ENCODE measurements at places on chromosomes 11 and 22. TPM values are rescaled to one million over a fixed set of nuclear protein-coding genes. Genes with fewer than 3 reads are reported as not detected.
A peak's percentile ranks its signal among the peaks of the same experiment; 100 is the strongest.

DNA sequence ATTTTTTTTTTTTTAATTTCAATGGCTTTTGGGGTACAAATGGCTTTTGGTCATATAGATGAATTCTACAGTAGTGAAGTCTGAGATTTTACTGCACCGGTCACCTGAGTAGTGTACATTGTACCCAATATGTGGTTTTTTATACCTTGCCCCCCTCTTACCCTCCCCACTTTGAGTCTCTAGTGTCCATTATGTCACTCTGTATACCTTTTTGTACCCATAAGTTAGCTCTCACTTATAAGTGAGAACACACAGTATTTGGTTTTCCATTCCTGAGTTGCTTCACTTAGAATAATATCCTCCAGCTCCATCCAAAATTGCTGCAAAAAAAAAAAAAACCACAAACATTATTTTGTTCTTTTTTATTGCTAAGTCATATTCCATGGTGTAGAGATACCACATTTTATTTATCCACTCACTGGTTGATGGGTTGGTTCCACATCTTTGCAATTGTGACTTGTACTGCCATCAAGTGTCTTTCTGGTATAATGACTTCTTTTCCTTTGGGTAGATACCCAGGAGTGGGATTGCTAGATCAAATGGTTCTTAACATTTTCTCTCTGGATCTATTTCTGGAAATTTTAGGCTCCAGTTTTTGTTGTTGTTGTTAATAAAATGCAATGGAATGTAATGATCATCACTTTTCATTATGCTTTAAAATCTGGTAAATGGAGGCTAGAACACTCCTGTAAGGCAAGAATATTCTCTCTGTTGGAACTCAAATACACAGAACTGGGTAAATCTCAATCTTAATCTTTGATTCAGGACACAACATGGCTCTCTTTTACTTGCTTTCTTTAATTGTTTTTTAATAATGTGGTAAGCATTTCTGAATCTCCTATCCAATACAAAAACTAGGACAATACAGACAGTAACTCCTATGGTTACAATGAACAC lies 10.3 kb downstream of the NEAT1 start:
- H3K4me1 ChIP-seq, result peaks cover 17% of the 10 kb centered on the region
- H3K27ac ChIP-seq, result peak overlapping the region; percentile 99
- H3K27me3 ChIP-seq, result no peaks in the 10 kb centered on the region
- H3K36me3 ChIP-seq, result peaks cover 4% of the 10 kb centered on the region

- DNase-seq, result no peak
- no peaks in the 10 kb centered on the region for H3K27me3 ChIP-seq
- no peak overlapping the region for H3K4me3 ChIP-seq
- H3K36me3 ChIP-seq, result no peaks in the 10 kb centered on the region
- H3K4me1 ChIP-seq, result peaks cover 14% of the 10 kb centered on the region
Observed at GRCh38 chr22:37032134-37032534, 12.6 kb downstream of the MPST start.

DNA sequence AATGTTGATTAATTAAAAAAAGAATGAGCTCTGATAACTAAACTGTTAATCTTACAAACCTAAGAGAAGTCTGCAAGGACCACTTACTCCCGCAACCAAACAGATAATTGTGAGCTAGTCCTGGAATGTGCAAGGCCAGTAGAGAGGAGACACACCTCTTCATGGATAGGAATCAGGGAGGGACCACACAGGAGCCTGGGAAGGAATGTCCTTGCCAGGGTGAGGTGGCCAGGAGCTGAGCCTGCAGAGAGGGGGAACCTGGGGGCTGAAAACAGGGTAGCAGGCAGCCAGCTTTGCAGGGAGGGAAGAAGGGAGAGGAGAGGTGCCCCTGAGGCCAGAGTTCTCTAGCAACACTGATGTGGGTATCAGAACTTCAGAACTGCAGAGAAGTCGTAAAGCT lies 9.4 kb upstream of the NLRP10 start:
- H3K4me1 ChIP-seq, result no peaks in the 10 kb centered on the region
- no peak overlapping the region for H3K27ac ChIP-seq
- no peak overlapping the region for H3K4me3 ChIP-seq

GRCh38 chr11:33379947-33380346 lies 122.8 kb downstream of the HIPK3 start:
- H3K36me3 ChIP-seq, result no peaks in the 10 kb centered on the region
- peaks cover 19% of the 10 kb centered on the region for H3K4me1 ChIP-seq
- no peak for DNase-seq
- peaks cover 77% of the 10 kb centered on the region for H3K27me3 ChIP-seq
- no peak overlapping the region for H3K4me3 ChIP-seq
- H3K27ac ChIP-seq, result no peak overlapping the region

DNA sequence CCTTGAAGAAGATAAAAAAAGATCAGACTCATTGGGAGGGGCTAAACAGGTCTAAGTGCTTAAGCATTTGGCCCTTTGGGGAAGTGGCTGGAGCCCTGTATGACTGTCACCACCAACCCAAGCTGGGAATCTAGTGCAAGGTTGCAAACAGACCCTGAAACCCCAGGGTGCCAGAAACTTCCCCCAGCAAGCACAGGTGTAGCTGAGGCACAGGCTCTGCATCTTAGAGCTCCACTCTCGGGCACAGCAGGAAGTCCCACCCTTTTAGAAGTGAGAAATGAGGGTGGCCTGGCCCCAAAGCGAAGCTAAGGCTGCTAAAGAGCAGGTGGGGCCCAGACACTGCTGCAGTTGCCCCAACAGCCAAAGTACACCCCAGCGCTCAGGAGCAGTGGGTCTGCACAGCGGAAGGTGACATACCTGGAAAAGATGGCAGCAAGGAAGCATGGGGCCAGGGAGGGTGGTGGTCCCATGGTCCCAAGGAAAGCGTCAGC lies 5.8 kb upstream of the KDM2A start:
- no peaks in the 10 kb centered on the region for H3K27me3 ChIP-seq
- no peak for DNase-seq
- H3K4me1 ChIP-seq, result peaks cover 29% of the 10 kb centered on the region
- no peak overlapping the region for H3K4me3 ChIP-seq
- H3K27ac ChIP-seq, result no peak overlapping the region

- H3K4me3 ChIP-seq, result no peak overlapping the region
- no peaks in the 10 kb centered on the region for H3K36me3 ChIP-seq
- H3K4me1 ChIP-seq, result peaks cover 16% of the 10 kb centered on the region
- no peaks in the 10 kb centered on the region for H3K27me3 ChIP-seq
Observed at GRCh38 chr22:19088866-19089595, 33.2 kb downstream of the DGCR2 start.

DNA sequence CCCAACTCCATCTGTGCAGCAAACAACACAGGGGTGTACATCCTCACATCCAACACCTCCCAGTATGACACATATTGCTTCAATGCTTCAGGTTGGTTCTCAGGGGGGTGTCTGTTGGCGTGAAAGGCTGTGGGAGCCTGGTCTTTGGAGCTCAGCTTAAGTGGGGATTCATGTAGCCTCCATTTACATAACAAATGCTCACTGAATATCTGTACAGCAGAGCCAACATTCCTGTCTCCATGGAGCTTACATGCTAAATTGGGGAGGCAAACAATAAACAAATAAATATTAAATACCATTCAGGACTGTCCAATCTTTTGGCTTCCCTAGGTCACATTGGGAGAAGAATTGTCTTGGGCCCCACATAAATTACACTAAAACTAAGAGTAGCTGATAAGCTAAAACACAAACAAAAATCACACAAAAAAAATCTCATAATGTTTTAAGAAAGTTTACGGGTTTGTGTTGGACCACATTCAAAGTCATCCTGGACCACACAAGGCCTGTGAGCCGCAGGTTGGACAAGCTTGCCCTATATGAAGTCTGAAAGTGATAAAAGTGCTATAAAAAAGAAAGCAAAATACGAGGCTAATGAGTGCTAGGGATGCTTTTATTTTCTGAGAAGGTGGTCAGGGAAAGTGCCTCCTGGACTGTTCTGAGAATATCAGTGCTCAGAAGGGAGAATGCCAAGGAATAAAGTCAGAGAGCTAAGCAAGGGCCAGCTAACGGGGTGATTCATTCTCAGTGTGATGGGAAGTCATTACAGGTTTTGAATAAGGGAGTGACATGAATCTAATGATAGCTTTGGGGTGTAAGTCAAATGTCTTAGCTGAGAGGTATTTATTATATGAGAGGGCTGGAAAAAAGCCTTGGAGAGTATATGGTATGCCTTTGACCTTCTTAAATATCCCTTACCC lies 41.6 kb downstream of the CD44 start:
- H3K4me3 ChIP-seq, result no peak overlapping the region
- H3K27me3 ChIP-seq, result no peaks in the 10 kb centered on the region
- no peak for DNase-seq
- peaks cover 84% of the 10 kb centered on the region for H3K36me3 ChIP-seq

GRCh38 chr11:34331329-34331728 lies 26.5 kb downstream of the ABTB2 start:
- H3K27me3 ChIP-seq, result no peaks in the 10 kb centered on the region
- H3K36me3 ChIP-seq, result no peaks in the 10 kb centered on the region
- H3K4me3 ChIP-seq, result no peak overlapping the region
- no peak for DNase-seq

- no peaks in the 10 kb centered on the region for H3K4me1 ChIP-seq
- no peaks in the 10 kb centered on the region for H3K36me3 ChIP-seq
Observed at GRCh38 chr22:24937114-24937513, 9.4 kb downstream of the LHFPL7 start.

- H3K4me3 ChIP-seq, result no peak overlapping the region
- no peaks in the 10 kb centered on the region for H3K27me3 ChIP-seq
- no peaks in the 10 kb centered on the region for H3K36me3 ChIP-seq
- H3K4me1 ChIP-seq, result peaks cover 31% of the 10 kb centered on the region
- H3K27ac ChIP-seq, result no peak overlapping the region
Observed at GRCh38 chr11:86978756-86979608, 23.8 kb upstream of the FZD4 start.

DNA sequence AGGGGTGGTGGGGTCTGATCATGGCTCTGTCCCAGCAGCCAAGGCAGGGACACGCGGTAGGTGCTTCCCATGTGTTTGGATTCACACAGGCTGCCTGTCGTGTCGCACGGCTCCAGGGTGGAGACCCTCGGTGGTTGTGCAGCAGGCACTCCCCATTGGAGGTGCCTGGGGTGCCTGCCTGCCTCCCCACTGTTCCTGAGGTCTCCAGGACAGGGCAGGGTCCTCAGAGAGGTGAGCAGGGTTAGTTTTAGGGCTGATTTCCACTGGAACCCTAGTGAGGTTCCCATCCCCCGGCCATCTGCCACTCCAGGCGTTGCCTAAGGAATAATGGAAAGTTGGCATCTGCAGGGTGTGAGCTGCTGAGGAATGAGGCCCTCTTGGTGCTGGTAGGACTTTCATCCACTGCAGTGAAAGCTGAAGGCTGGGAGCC lies 32.3 kb downstream of the OSBPL5 start:
- no peak for DNase-seq
- H3K4me3 ChIP-seq, result no peak overlapping the region
- H3K27ac ChIP-seq, result no peak overlapping the region
- no peaks in the 10 kb centered on the region for H3K27me3 ChIP-seq
- H3K4me1 ChIP-seq, result peaks cover 13% of the 10 kb centered on the region

DNA sequence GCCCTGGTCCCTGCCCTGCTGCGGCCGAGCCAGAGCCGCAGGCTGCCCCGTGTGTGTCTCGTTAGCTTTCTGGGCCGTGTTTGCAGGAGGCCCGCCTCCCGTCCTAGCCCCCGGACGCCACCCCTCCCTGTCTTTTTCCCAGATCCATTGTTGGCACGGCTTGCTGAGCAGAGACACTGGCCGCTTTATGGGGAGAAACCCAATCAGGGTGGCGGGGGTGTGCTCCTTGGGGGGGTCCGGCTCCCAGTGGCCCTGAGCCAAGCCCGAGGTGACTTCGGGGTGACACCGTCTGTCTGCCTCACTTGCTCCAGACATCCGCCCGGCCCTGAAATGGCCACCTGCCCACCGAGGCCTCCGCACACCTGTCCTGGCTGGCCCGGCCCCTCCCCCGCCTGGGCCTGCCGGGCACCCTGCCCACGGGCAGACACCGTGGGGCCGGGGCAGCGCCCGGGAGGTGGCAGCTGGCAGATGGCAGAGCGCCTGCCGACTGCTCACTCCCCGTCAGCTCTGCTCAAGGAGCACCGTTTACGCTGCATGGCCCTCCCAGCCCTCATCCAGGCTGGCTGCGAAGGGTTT lies 43.1 kb upstream of the PPARA start:
- no peaks in the 10 kb centered on the region for H3K27me3 ChIP-seq
- peaks cover 100% of the 10 kb centered on the region for H3K4me1 ChIP-seq
- peak overlapping the region; percentile 87 for H3K27ac ChIP-seq
- H3K4me3 ChIP-seq, result no peak overlapping the region

GRCh38 chr11:72352859-72353551 lies 81.3 kb downstream of the CLPB start:
- H3K27ac ChIP-seq, result no peak overlapping the region
- no peaks in the 10 kb centered on the region for H3K36me3 ChIP-seq
- H3K4me3 ChIP-seq, result no peak overlapping the region
- no peak for DNase-seq

- DNase-seq, result no peak
- H3K27me3 ChIP-seq, result no peaks in the 10 kb centered on the region
- peaks cover 9% of the 10 kb centered on the region for H3K4me1 ChIP-seq
- no peak overlapping the region for H3K27ac ChIP-seq
- no peaks in the 10 kb centered on the region for H3K36me3 ChIP-seq
- no peak overlapping the region for H3K4me3 ChIP-seq
Observed at GRCh38 chr11:95241681-95242081, 10.7 kb upstream of the SESN3 start.

GRCh38 chr11:125593114-125593820 lies 615 bp downstream of the STT3A start:
- H3K27me3 ChIP-seq, result no peaks in the 10 kb centered on the region
- peaks cover 5% of the 10 kb centered on the region for H3K36me3 ChIP-seq
- H3K27ac ChIP-seq, result peak overlapping the region; percentile 83
- peaks cover 46% of the 10 kb centered on the region for H3K4me1 ChIP-seq
- no peak for DNase-seq

- no peak for DNase-seq
- no peak overlapping the region for H3K27ac ChIP-seq
- H3K4me1 ChIP-seq, result no peaks in the 10 kb centered on the region
Observed at GRCh38 chr22:20463324-20464095, 25.9 kb upstream of the SCARF2 start.

GRCh38 chr11:111633248-111633647 lies 31.0 kb downstream of the SIK2 start:
- no peak overlapping the region for H3K4me3 ChIP-seq
- H3K27ac ChIP-seq, result peak overlapping the region; percentile 5
- H3K27me3 ChIP-seq, result no peaks in the 10 kb centered on the region
- DNase-seq, result no peak
- no peaks in the 10 kb centered on the region for H3K4me1 ChIP-seq
- H3K36me3 ChIP-seq, result no peaks in the 10 kb centered on the region

GRCh38 chr11:23723861-23724260 lies 773.0 kb upstream of the LUZP2 start:
- H3K4me3 ChIP-seq, result no peak overlapping the region
- H3K27ac ChIP-seq, result no peak overlapping the region
- H3K27me3 ChIP-seq, result no peaks in the 10 kb centered on the region
- no peaks in the 10 kb centered on the region for H3K4me1 ChIP-seq
- H3K36me3 ChIP-seq, result no peaks in the 10 kb centered on the region

The H19 gene
- 18.0 TPM for total RNA-seq

The NELL1 gene
- total RNA-seq, result not detected

The MORC2 gene
- 14.4 TPM for total RNA-seq

The OR2D2 gene
- not detected for total RNA-seq

The RAB38 gene
- total RNA-seq, result 81.3 TPM

The FXYD2 gene
- 0.19 TPM for total RNA-seq

The MYBPC3 gene
- not detected for total RNA-seq

The CRYBB3 gene
- total RNA-seq, result not detected

The IGSF9B gene
- total RNA-seq, result 2.2 TPM

The NFAM1 gene
- total RNA-seq, result 0.11 TPM

The KCNE3 gene
- total RNA-seq, result 1.1 TPM

The BDNF gene
- total RNA-seq, result 0.92 TPM

The SERPING1 gene
- 376 TPM for total RNA-seq

All from esophagus squamous epithelium (tissue), 5 donors.